ENCODE measurements at places on chromosomes 12 and 14.

DNA sequence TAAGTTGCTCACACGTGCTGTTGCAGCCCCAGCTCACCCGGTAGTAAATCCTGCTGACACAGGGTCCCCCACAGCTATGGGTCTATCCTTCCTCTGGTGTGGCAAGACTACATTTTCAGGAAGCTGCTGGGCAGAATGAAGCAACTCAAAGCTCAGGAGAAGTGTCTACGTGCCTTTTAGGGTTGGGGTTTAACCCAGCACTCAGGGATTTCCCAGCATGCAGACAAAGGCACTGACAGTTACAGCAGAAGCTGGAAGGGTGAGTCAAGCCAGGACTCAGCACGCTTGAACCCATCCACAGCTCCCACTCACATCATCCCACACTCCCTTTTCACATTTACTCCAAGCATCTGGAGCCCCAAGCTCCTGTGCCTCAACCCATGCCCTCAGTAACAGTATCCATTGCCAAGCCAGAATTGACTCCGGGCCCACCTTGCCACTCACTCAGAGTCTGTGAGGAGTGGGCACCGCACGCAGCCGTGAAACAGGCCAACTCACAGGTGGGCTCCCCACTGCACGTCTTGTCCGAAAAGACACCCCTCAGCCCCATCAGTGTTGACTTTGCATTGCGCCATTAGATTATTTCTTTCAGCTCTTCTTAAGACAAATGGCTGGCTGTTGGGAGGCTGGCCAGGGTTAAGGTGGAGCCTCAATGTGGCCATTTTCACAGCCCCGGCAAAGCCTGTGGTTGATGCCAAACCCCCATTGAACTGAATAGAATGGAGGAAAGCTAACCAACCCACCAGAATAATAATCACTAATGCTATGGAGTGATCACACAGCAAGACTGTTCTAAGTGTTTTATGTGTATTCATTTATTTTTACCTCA is 59.6 kb downstream of the ZFP36L1 start:
- H3K36me3 ChIP-seq: peaks cover 2% of the 10 kb centered on the region
- H3K27ac ChIP-seq: peak overlapping the region; percentile 79
- DNase-seq: no peak
- no peak overlapping the region for H3K4me3 ChIP-seq

DNA sequence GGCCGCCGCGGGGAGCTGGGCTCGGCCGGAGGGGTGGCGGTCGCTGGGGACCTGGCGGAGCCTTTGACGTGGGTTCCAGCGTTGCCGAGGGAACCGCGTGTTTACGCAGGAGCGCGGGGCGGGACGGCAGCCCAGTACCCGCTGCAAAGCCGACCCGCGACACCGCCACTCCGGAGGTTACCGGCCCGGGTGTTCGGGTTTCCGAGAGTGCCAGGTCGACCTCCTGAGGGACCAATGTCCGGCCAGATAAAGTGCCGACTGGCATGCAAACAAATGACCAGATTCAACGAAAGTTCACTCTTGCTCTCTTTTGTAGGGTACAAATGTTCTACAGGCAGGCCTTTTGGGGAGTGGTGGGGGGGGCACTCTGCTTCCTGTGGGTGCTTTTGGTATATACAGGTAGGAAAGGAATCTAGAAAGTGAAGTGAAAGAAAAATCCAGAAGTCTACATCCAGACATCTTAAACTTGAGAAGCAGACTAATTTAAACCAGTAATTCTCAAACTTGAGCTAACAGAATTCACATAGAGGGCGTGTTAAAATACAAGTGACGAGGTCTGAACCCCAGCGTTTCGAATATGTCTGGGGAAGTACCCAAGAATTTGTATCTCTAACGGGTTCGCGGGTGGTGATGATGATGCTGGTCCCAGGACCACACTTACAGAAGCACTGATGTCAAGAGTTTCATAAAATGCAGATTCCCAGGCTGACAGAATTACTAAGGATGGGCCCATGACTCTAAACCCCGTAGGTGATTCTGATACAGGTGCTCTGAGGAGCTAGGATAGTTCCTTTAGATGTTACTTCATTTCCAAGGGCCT is at the start of gene GPR135:
TSS of gene GPR135 (minus strand) at position 65 of the 820 bp plus-strand sequence. CDS start 154 bp downstream, outside the sequence.
- H3K27me3 ChIP-seq: no peaks in the 10 kb centered on the region
- no peak for DNase-seq
- no peaks in the 10 kb centered on the region for H3K4me1 ChIP-seq
- H3K27ac ChIP-seq: peak within 1 kb of the TSS; percentile 61
- H3K36me3 ChIP-seq: peaks cover 8% of the 10 kb centered on the region

- DNase-seq: no peak
- H3K27ac ChIP-seq: no peak within 1 kb of the TSS
- peak within 1 kb of the TSS; percentile 77 for H3K4me3 ChIP-seq
- H3K27me3 ChIP-seq: peaks cover 44% of the 10 kb centered on the region
These were observed at the start of gene ESR2 for GRCh38 chr14:64293976-64294671. ESR2 (minus strand) TSS chr14:64294371; CDS start chr14:64282985, 11,386 bp downstream.

DNA sequence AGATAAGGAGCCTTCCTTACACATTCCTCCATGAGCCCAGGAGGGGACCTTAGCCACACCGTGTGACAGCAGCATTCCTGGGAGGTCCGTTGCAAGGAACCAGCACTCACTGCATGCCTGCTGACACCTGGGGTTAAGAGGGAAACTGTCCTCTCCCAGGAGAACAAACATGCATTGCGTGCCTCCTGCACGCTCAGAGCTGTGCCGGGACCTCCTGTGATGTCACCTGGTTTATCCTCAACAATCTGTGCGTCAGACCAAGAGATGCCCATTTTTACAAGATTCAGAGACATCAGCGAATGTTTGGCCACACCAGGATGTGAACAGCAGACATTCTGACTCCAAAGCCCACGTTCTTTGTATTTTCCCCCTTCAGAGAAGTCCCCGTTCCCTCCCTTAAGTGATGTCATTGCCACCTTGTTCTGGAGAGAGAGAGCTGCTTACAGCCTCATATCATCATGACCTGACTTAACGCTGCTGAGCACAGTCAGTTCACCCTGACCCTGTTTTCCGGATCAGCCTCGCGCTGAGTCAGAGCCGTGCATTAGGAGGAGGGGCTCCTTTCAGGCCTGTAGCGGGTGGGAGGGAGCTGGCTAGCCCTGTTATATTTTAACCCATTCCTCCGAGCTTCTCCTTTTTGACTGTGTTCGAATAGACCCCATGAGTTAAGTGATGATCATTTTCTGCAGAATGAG is 36.2 kb downstream of the TMEM120B start:
- no peak for DNase-seq
- H3K4me3 ChIP-seq: no peak overlapping the region
- peaks cover 12% of the 10 kb centered on the region for H3K36me3 ChIP-seq
- H3K4me1 ChIP-seq: no peaks in the 10 kb centered on the region
- H3K27ac ChIP-seq: no peak overlapping the region

- no peak overlapping the region for H3K4me3 ChIP-seq
- peaks cover 2% of the 10 kb centered on the region for H3K36me3 ChIP-seq
- no peak for DNase-seq
- H3K27me3 ChIP-seq: peaks cover 36% of the 10 kb centered on the region
- no peak overlapping the region for H3K27ac ChIP-seq
These were observed 3.6 kb downstream of the ITGA7 start for GRCh38 chr12:55703901-55704761.

DNA sequence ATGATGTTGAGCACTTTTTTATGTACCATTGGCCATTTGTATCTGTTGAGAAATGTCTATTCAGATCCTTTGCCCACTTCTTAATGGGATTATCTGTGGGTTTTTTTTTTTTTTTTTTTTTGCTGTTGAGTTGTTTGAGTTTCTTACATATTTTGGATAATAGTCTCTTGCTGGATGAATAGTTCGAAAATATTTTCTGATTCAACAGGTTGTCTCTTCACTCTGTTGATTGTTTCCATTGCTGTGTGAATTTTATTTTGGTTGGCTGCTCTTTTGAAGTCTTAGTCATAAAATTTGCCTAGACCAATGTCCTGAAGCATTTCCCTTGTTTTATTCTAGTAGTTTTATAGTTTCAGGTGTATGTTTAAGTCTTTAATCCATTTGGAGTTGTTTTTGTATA is 64.5 kb downstream of the CAND1 start:
- H3K36me3 ChIP-seq: no peaks in the 10 kb centered on the region
- no peaks in the 10 kb centered on the region for H3K27me3 ChIP-seq
- no peak overlapping the region for H3K4me3 ChIP-seq
- H3K27ac ChIP-seq: no peak overlapping the region
- no peak for DNase-seq

DNA sequence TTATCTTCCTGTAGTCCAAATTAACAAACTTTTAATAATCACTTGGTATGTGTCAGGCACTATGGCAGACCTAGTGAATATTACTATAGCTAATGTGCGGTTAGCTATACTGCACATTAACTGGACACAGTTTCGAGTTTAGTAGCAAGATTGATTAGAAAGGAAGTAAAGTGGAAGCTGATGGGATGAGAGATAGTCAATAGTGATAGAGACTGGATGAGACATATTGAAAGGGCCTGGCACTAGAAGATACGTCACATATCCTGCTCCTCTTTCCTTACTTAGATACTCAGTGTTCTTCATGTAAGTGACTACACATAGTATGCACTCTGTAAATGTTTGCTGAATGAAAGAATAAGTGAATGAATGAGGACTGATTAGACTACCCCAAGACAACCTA is 5.5 kb downstream of the TBK1 start:
- H3K4me3 ChIP-seq: peak overlapping the region; percentile 39
- peak overlapping the region; percentile 93 for H3K27ac ChIP-seq
- H3K27me3 ChIP-seq: no peaks in the 10 kb centered on the region
- no peak for DNase-seq
- peaks cover 57% of the 10 kb centered on the region for H3K4me1 ChIP-seq

DNA sequence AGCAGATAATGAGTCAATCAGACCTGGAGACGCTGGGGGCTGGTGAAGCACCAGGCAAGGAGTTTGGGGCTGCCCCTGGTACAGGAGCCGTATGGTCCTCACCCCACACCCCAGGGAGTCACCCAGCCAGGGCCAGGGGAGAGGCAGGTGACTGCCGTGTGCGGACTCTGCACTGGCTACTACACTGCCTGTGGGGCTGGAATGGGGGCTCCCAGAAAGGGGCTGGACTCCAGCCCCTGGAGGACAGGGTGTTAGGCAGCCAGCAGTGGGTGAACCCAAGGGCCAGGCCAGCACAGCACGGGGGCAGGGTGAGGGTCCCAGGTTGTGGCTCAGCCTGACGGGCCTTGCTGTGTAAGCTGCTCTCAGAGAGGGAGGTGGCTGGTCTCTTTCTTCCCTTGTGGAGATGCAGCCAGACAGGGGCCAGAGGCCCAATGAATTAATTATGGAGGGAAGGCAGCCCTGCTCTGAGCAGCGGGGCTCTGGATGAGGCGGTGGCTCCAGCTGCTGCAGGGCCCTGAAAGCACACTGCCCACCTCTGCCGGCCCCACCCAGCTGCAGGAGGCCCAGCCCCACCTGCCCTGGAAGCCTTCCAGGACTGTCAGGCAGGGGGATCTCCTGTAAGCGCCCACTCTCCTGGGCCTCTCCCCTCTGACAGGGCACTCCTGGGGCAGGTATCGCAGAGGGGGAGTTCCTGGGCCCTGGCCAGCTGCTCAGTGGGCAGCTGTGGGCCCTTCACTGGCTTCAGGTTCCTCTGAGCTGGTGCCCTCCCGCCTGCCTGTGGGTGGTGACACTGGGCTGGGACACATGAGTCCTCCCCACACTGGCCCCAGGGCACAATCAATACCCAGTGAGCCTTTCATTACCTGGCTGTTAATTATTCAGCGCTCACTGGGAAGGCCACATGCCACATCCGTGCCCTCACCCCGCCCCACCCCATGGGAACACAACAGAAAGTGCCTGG is 142.5 kb upstream of the C14orf180 start:
- H3K27me3 ChIP-seq: no peaks in the 10 kb centered on the region
- no peak for DNase-seq
- H3K4me1 ChIP-seq: no peaks in the 10 kb centered on the region
- no peak overlapping the region for H3K27ac ChIP-seq
- no peaks in the 10 kb centered on the region for H3K36me3 ChIP-seq
- no peak overlapping the region for H3K4me3 ChIP-seq

DNA sequence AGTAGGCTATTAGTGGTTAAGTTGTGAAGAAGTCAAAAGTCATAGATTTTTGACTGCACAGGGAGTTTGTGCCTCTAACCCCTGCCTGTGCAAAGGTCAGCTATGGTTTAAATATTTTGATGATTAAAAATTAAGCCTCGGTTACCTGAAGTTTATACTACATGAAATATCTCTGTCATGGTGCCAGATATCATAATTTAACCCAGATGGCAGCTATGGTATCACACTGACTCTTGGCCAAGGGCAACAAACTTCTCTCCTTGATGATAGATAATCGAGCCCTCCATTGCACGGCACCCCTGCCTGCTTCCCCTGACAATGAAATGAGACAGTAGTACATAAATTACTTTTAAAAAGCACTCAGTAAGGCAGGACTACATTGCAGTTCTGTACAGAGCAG is 80.8 kb downstream of the SLC35F4 start:
- no peaks in the 10 kb centered on the region for H3K4me1 ChIP-seq
- no peak overlapping the region for H3K27ac ChIP-seq
- DNase-seq: no peak
- no peak overlapping the region for H3K4me3 ChIP-seq
